ENCODE measurements at places on chromosomes 3 and 15. TPM values are rescaled to one million over a fixed set of nuclear protein-coding genes. Genes with fewer than 3 reads are reported as not detected.

GOLGA8H gene
- 0.21 TPM for total RNA-seq

CELF6 gene
- total RNA-seq = 0.84 TPM

WNT7A gene
- 4.8 TPM for total RNA-seq

GRK7 gene
- 0.10 TPM for total RNA-seq

LRRK1 gene
- 5.5 TPM for total RNA-seq

GOLGA6D gene
- total RNA-seq = not detected

MAGI1 gene
- not detected for total RNA-seq
